Activated CD4-positive, alpha-beta T cell treated with anti-CD3 and anti-CD28 coated beads, Interleukin-2, amount 10 ng/mL, durations not matched to agents 24 days and 14 days (primary cell): ENCODE measurements at places on chromosomes 16 and 17. TPM values are rescaled to one million over a fixed set of nuclear protein-coding genes. Genes with fewer than 3 reads are reported as not detected.

DNA sequence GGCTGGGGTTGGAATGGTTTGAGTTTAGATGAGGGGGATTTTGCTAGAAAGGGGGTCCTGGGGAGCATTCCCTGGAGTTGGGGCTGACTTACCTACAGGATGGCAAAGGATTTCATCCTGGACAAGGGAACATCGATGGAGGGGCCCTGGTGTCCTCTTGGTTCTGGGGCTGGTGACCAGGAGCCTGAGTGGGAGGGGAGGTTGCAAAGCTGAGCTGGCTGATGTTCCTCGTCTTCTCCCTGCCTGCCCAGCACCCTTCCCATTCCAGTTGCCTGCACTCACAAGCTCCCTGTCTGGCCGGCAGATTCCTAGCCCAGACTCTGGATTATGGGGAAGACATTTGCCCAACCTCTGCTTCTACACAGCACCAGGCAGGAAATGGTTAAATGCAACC, 37.2 kb downstream of the ITGAE start:
- H3K4me3 ChIP-seq = peak overlapping the region; percentile 72
- peaks cover 18% of the 10 kb centered on the region for H3K36me3 ChIP-seq
- peaks cover 50% of the 10 kb centered on the region for H3K4me1 ChIP-seq

- H3K27ac ChIP-seq = no peak overlapping the region
- H3K4me1 ChIP-seq = peaks cover 11% of the 10 kb centered on the region
- H3K27me3 ChIP-seq = peaks cover 1% of the 10 kb centered on the region
- no peak overlapping the region for H3K4me3 ChIP-seq
Measured at GRCh38 chr16:30989469-30990047, 4.6 kb downstream of the HSD3B7 start.

- H3K4me3 ChIP-seq = no peak overlapping the region
- H3K27me3 ChIP-seq = peaks cover 3% of the 10 kb centered on the region
- no peaks in the 10 kb centered on the region for H3K36me3 ChIP-seq
- DNase-seq = no peak
Measured at GRCh38 chr17:2580151-2580550, 13.3 kb upstream of the PAFAH1B1 start.

DNA sequence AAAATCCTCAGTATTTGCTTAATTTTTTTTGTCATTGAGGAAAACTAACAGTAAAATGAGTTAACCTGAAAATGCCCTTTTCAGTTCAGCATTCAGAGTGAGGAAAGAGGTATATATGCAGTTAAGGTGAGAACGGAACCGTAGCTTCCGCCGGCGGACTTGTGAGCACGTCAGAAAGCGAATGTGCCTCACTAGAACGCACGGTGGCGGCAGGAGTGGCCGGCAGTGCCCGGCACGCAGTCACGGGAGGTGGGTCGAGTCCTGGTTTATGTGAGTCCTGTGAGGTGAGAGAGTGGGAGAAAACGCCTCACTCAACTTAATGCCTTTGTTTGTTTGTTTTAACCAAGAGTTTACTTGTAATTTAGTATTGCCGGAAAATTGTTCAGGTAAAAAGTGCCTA, 6.1 kb downstream of the SEC14L1 start:
- H3K27me3 ChIP-seq = no peaks in the 10 kb centered on the region
- peak overlapping the region; percentile 7 for H3K4me3 ChIP-seq
- no peak for DNase-seq
- peaks cover 66% of the 10 kb centered on the region for H3K36me3 ChIP-seq
- no peak overlapping the region for H3K27ac ChIP-seq

- H3K27me3 ChIP-seq = peaks cover 7% of the 10 kb centered on the region
- H3K4me3 ChIP-seq = no peak overlapping the region
- H3K36me3 ChIP-seq = no peaks in the 10 kb centered on the region
Measured at GRCh38 chr17:27207073-27207513, 86.8 kb upstream of the WSB1 start.

DNA sequence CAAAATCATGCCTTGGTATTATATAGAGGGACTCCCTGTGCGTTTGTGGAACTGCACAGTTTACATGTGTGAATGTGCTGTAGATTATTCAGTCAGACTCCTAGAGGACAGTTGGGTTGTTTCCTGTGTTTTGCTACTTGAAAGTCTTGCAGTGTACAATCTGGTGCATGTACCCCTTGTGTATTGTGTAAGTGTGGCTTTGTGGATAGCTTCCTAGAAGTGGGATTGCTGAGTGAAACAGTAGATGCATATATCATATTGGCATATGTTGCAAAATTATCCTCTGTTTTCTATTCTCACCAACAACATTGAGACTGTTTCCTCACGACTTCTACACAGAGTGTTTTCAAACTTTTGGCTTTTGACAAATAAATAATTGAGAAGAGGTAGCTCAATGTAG, 263.7 kb downstream of the MAP2K6 start:
- no peaks in the 10 kb centered on the region for H3K4me1 ChIP-seq
- no peaks in the 10 kb centered on the region for H3K27me3 ChIP-seq
- DNase-seq = no peak

- H3K36me3 ChIP-seq = peaks cover 57% of the 10 kb centered on the region
- H3K27ac ChIP-seq = no peak overlapping the region
- no peak for DNase-seq
- H3K27me3 ChIP-seq = no peaks in the 10 kb centered on the region
- H3K4me1 ChIP-seq = peaks cover 10% of the 10 kb centered on the region
Measured at GRCh38 chr16:48282636-48283263, 35.4 kb upstream of the ABCC11 start.

- no peaks in the 10 kb centered on the region for H3K4me1 ChIP-seq
- no peak overlapping the region for H3K27ac ChIP-seq
- no peak for DNase-seq
- H3K36me3 ChIP-seq = no peaks in the 10 kb centered on the region
- no peaks in the 10 kb centered on the region for H3K27me3 ChIP-seq
Measured at GRCh38 chr16:65279576-65279975, 157.7 kb upstream of the CDH11 start.

DNA sequence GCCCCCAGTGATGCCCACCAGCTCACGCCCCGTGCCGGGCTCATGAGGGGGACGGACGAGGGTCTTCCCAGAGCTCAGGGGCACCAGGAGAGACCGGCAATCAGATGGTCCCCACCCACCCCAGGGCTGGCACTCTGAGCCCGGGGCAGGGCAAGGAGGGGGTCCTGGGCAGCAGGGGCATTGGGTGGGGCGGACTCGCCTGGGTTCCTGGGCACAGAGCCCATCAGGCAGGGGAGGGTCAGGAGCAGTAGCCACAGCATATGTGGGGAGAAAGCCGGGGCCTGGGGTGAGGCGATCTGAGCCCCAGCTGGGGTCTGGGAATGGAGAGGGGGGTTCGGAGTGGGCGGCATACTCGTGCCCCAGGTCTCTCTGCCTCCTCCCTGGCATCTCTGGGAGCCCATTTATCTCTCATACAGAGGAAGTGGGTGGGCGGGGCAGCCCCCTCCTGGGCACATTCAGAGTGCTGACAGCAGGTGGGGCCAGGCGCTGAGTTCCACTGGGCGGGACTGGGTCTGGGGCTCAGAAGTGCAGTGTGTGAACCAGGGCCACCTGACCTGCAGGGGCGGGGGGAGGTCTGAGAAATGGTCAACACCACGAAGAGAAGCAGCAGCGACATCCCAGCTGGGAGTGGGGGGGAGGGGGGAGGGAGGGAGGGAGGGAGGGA, 20.5 kb upstream of the UBE2I start:
- H3K4me3 ChIP-seq = no peak overlapping the region
- DNase-seq = no peak
- no peaks in the 10 kb centered on the region for H3K4me1 ChIP-seq
- H3K27ac ChIP-seq = no peak overlapping the region
- H3K36me3 ChIP-seq = no peaks in the 10 kb centered on the region

GRCh38 chr17:57311281-57312216, 55.2 kb downstream of the MSI2 start:
- H3K4me1 ChIP-seq = peaks cover 25% of the 10 kb centered on the region
- H3K27me3 ChIP-seq = no peaks in the 10 kb centered on the region
- H3K27ac ChIP-seq = no peak overlapping the region

- no peak for DNase-seq
- H3K4me1 ChIP-seq = peaks cover 13% of the 10 kb centered on the region
- no peak overlapping the region for H3K4me3 ChIP-seq
- H3K36me3 ChIP-seq = peaks cover 3% of the 10 kb centered on the region
Measured at GRCh38 chr17:81390873-81391255, 4.4 kb upstream of the BAHCC1 start.

- no peak overlapping the region for H3K4me3 ChIP-seq
- no peak for DNase-seq
- peaks cover 2% of the 10 kb centered on the region for H3K4me1 ChIP-seq
- H3K27me3 ChIP-seq = peaks cover 7% of the 10 kb centered on the region
- H3K27ac ChIP-seq = no peak overlapping the region
Measured at GRCh38 chr17:49038138-49038537, 41.0 kb downstream of the IGF2BP1 start.

GRCh38 chr17:82338858-82339633, 5.5 kb upstream of the SECTM1 start:
- no peak for DNase-seq
- no peak overlapping the region for H3K4me3 ChIP-seq
- no peak overlapping the region for H3K27ac ChIP-seq
- peaks cover 2% of the 10 kb centered on the region for H3K36me3 ChIP-seq
- H3K27me3 ChIP-seq = peaks cover 5% of the 10 kb centered on the region

GRCh38 chr17:17569691-17570090, 21.8 kb downstream of the PEMT start:
- no peaks in the 10 kb centered on the region for H3K36me3 ChIP-seq
- H3K27ac ChIP-seq = no peak overlapping the region
- H3K4me3 ChIP-seq = no peak overlapping the region

DNA sequence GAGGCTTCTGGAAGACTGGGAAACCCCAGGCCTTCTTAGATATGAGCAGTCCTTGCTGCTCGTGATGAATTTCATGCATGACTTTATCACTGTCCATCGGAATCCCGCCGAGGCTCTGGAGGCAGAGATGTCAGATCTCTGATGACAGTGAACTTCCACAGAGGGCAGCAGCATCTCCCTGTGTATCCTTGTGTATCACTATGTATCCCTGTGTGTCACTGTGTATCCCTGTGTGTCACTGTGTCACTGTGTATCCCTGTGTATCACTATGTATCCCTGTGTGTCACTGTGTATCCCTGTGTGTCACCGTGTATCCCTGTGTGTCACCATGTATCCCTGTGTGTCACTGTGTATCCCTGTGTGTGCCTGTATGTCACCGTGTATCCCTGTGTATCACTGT, 160.2 kb upstream of the CHMP6 start:
- peak overlapping the region; percentile 85 for H3K4me3 ChIP-seq
- H3K4me1 ChIP-seq = peaks cover 67% of the 10 kb centered on the region
- H3K36me3 ChIP-seq = peaks cover 50% of the 10 kb centered on the region
- no peak for DNase-seq

- H3K4me1 ChIP-seq = peaks cover 24% of the 10 kb centered on the region
- DNase-seq = no peak
- H3K36me3 ChIP-seq = peaks cover 28% of the 10 kb centered on the region
- H3K4me3 ChIP-seq = no peak overlapping the region
- H3K27ac ChIP-seq = no peak overlapping the region
- H3K27me3 ChIP-seq = no peaks in the 10 kb centered on the region
Measured at GRCh38 chr16:37511-37910, 15.9 kb downstream of the POLR3K start.

- H3K27ac ChIP-seq = no peak overlapping the region
- peaks cover 22% of the 10 kb centered on the region for H3K27me3 ChIP-seq
- no peak overlapping the region for H3K4me3 ChIP-seq
- no peaks in the 10 kb centered on the region for H3K4me1 ChIP-seq
- no peaks in the 10 kb centered on the region for H3K36me3 ChIP-seq
- no peak for DNase-seq
Measured at GRCh38 chr16:84040226-84040822, 2.3 kb downstream of the SLC38A8 start.

DNA sequence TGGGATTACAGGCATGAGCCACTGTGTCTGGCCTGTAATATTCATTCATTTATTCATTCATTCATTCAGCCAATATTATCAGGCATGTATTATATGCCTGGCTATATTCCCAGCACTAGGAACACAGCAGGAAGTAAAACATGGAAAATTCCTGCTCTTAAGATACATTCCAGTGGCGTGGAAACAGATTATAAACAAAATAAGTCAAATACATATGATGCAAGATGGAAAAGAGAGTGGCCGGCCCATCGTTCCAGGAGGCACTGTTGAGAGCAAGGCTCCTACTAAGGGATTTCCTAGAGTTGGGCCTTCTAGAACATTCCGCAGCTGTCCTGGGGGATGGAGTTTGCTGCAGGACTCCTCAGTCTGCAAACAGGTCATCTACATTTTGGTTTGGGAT, 17.7 kb downstream of the ADCY9 start:
- H3K36me3 ChIP-seq = peaks cover 3% of the 10 kb centered on the region
- DNase-seq = no peak
- no peaks in the 10 kb centered on the region for H3K27me3 ChIP-seq
- H3K4me3 ChIP-seq = no peak overlapping the region

DNA sequence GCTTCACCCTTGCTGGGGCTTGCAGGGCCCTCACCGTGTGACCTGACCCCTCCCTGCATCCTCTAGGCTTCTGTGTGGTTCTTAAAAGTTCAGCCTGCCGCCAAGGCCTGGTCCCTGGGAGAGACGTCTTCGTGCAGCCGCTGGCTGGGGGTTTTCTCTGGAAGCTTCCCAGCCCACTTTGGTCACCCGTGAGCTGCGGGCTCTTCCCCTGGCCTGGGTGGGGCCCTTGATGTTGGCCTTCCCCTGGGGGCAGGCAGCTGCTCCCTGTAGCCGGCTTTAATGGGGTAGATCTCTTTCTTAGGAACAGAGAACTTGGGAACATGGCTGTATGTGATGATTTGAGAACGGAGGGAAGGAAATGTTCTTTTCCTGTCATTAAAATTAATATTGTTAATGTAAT, 32.7 kb downstream of the ZNF750 start:
- H3K27ac ChIP-seq = no peak overlapping the region
- no peak for DNase-seq
- no peaks in the 10 kb centered on the region for H3K27me3 ChIP-seq
- peaks cover 15% of the 10 kb centered on the region for H3K36me3 ChIP-seq

DNA sequence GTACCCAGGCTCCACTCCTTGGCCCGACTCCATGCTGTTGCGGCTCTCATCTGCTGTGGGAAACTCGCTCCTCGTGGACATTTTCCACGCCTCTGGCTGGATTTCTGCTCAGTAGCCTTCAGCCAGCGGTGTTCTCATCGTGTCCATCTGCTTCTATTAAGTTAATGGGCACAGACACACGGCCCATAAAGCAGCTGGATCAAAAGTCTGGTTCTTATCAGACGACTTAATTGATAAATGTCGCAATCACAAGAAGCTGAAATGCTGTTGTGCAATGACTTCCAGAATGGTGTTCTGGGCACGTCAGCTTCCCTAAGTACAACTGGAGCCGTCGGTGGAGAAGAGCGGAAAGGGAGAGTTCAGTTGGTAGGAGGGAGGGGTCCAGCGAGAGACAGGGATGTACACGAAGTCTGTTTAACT, 211.7 kb upstream of the CHMP6 start:
- peaks cover 78% of the 10 kb centered on the region for H3K4me1 ChIP-seq
- H3K27me3 ChIP-seq = no peaks in the 10 kb centered on the region
- H3K4me3 ChIP-seq = peak overlapping the region; percentile 82
- H3K36me3 ChIP-seq = peaks cover 42% of the 10 kb centered on the region

DNA sequence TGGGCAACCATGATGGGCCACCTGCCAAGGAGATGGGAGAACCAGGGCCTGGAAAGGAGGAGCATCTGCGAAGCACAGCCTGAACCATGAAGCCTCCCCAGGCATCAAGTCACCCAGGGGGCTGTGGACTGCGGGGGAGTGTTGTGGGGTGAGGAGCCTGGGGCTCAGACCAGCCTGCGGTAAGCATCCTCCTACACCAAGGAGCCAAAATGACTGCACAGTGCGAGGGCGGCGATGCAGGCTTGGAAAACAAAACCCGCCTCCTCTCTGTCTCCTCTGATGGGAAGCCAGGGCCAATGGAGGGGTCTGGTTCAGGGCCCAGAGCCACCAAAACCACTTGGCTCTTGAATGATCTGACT, 18.1 kb upstream of the MAF start:
- H3K27me3 ChIP-seq = peaks cover 8% of the 10 kb centered on the region
- peak overlapping the region; percentile 93 for H3K27ac ChIP-seq
- peaks cover 56% of the 10 kb centered on the region for H3K4me1 ChIP-seq

The CARD14 gene
- total RNA-seq = not detected in 2 replicates

The KCNJ18 gene
- total RNA-seq = not detected in 2 replicates

The MYLK3 gene
- 0.23 and 1.0 TPM in 2 replicates for total RNA-seq

The MT1H gene
- total RNA-seq = not detected in 2 replicates
